ENCODE measurements at places on chromosomes 2 and 18. TPM values are rescaled to one million over a fixed set of nuclear protein-coding genes. Genes with fewer than 3 reads are reported as not detected.

Gene CPO
- not detected for total RNA-seq

Gene EGR4
- 0.15 TPM for total RNA-seq

Gene CKAP2L
- 5.5 TPM for total RNA-seq

Gene SERPINB13
- total RNA-seq, result not detected

Gene CSRNP3
- total RNA-seq, result 14.6 TPM

DNA sequence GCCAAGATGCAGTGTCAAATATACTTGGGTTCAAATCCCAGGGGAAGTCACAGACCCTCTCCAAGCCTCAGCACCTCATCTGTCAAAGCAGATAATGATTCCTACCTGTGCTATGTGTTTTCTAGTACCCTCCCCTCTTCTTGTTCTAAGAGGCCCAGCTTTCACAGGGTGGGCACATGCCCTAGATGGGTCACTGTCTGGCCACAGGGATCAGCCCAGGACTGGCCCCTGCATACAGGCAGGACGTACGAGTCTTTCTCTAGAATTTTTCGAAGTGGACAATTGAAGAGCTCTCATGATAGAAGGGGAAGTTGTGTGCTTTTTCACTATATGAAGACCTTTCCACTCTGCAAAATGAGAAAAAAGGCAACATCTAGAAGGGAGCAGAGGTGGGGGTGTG, 22.2 kb downstream of the ARL4C start:
- no peak for DNase-seq

DNA sequence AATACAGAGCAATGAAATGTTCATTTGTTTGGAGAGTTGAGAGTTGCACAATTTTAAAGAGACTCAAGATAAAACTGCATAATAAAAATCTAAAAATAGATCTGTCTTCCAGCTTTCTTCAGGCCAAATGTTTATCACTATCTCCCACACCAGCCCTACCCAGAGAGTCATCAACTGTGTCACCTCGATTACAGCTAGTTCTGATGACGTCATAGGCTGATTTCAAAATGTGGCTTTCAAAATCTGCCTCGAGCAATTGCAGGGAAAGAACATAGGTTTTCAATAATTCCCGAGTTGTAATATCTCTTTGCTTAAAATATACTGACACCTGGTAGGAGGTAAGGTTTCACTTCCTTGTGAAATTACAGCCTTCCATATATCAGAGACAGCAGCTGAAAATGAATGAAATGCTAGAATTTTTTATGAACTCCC, 677.6 kb upstream of the ID2 start:
- DNase-seq, result no peak

DNA sequence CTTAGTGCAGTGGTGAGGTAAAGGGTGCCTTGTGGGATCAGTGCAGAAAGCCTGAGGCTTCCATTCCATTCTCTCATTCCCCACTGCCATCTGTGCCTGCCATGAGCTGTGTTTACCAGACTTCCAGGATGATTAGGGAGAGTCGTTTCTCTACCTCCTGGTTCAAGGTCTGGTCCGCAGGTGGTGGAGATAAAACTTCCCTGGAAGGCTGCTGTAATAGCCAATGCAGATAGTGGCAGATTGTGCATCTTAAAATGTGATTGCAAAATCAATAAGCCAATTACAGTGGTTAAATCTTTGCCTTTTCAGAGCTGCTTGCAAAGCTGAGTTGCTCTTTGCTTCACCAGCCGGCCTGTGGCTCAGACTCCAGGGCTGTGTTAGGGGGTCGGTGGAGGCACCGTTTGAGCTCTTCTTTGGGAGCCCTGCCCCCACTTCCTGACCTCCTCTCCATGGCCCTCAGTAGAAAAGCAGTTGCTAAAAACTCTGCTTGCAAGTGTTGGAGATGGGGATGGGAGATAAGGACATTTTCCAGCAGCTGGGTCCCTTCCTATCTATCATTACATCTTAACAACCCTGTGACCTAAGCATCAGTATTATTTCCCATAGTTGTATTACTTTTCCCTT, 95.2 kb upstream of the HS6ST1 start:
- DNase-seq, result no peak

DNA sequence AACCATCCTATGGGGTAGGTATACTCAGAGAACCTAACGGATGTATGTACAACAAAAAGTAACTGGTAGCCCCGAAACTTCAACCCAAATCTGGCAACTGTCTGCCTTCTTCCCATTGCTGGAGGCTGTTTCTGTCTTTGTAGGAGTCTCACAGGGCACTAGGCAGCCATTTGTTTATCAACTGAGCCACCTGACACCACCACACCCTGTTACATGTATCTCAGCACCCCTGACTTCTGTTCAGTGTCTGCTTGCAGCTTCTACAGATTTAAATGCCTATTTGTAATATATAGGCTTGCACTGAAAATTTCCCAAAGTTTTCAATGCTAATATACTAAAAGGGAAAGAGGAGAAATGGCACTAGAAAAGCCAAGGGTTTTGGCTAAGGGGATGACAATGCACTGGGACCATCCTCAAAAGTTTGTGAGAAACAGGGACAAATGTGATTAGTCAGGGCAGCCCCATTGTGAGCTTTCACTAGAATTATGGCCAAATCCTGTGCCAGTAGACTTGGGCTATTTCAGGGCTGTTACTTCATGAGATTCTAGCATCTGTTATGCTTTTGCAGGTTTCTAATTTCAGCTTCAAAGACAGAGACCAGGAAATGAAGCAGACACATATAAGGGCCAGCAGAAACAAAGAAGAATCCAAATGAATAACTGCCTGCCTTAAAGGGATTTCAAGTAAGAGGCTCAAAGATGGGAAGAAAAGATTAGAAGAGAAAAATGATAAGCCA, 103.3 kb downstream of the MYO5B start:
- no peak for DNase-seq

DNA sequence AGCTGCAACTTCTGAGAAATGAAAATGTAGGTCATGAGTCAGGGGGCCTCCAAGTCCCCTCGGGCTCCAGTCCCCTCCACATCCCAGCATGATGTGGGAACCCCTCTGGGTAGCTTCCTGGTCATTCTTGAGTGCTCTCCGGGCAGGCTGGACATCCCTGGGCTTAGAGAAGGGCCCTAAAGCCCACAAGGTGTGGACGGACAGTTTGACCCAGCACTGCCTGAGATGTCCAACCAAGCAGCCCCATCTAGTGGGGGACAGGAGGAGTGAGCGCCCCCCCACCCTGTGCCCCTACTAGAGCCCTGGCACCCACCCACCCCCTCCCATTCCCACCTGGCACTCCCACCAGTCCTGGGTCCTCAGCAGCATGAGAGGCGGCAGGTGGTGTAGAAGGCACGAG, 46.0 kb downstream of the CYP27C1 start:
- DNase-seq, result peak; percentile 45

DNA sequence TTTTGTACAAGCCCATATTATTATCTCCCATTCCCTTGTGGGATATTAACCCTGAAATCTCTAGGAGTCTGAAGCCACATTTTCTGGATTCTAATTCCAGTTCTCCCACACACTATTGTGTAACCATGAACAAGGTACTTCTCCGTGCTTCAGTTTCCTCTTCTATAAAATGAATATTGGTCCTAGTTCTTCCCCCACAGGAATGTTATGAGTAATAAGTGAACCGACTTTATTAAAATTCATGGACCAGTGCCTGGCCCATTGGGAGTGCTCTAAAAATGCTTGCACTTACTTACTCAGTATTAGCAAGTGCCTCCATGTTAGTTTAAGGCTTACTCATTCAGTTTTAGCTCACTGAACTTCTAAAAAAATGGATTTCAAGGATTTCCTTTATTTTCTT, 1.4 kb upstream of the ACMSD start:
- no peak for DNase-seq

DNA sequence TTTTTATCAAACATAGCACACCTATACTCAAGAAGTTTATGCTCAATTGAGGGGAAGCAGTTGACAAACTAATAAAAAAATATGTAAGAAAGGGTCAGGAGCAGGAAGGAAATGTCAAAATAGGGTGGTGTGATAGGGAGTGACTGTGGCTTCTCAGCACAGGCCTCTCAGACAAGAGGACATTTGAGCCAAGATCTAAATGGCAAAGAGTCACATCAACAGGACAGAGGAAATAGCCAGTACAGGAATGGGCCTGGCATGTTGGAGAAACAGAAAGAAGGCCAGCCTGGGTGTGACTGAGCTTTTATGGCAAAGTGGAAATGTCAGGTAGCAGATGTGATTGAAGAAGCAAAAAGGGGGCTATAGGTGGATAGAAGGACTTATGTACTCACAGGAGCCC, 117.0 kb downstream of the CCDC148 start:
- DNase-seq, result no peak

DNA sequence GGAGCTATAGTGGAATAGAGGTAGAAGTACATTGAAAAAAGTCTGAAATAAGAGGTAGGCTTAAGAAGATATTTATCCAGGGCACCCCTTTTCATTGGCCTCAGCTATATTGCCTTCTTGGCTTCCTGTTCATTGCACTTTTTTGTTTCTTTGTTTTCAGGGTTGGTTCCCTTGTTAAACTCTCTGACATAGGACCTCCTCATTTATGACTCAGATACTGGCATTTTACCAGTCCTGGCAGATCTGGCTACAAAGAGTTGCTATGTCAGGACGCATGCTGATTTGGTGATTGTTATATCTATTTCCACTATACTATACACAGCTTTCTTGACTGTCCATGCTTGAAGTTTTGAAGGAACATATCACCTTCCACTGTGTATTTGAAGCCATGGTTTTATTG, 60.0 kb downstream of the GCA start:
- DNase-seq, result no peak

DNA sequence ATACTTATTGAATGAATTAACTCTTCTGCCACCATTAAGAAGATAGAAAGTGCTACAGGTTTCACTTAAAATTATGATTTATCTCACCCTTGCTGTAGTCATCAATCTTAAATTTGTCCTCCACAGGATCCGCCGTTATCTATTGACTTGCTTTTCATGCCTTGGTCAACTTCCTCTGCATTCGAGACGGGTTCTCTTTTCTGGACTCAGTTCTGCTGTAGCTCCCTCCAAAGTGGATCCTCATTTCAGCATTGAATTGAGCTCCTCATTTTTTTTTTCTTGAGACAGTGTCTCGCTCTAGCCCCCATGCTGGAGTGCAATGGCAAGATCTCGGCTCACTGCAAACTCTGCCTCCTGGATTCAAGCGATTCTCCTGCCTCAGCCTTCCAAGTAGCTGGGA, 27.6 kb downstream of the INPP5D start:
- DNase-seq, result no peak

GRCh38 chr2:81007104-81007503, 702.6 kb upstream of the LRRTM1 start:
- DNase-seq, result no peak

- DNase-seq, result no peak
These were observed 45.7 kb downstream of the RALB start for GRCh38 chr2:120298173-120298835.

DNA sequence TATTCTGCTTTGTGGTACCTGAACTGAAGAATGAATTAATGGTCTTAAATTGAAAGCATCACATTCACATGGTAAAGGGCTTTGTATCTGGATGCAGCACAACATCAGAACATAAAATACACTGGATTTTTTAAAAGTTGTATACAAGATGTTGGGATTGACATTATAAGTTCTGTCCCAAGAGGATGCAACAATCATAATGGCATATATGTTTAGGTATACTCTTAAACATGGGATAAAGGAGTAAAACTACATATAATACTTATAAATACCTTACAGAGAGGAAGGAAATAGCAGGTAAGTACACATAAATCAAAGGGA, 171.9 kb downstream of the THADA start:
- DNase-seq, result no peak

DNA sequence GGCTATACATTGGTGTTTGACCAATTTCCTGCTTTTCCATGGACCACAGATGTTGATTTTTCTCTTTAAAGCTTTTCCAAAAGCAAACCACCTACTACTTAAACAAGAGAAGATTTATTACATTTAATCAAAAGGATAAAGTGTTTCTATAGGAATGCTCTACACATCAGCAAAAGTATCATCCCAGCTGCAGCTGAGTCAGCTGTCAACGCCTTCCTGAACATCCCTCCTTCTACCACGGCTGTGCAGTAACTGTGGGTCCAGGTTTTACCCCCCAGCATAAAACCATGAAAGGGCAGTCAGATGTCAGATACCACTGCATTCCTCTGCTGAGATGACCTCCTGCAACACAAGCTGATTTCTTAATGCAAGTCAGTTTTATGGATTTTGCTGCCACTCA, 524.5 kb upstream of the MEX3C start:
- no peak for DNase-seq

All from endothelial cell (in vitro differentiated cells).